ENCODE measurements at places on chromosomes 6 and 20. TPM values are rescaled to one million over a fixed set of nuclear protein-coding genes. Genes with fewer than 3 reads are reported as not detected.

DNA sequence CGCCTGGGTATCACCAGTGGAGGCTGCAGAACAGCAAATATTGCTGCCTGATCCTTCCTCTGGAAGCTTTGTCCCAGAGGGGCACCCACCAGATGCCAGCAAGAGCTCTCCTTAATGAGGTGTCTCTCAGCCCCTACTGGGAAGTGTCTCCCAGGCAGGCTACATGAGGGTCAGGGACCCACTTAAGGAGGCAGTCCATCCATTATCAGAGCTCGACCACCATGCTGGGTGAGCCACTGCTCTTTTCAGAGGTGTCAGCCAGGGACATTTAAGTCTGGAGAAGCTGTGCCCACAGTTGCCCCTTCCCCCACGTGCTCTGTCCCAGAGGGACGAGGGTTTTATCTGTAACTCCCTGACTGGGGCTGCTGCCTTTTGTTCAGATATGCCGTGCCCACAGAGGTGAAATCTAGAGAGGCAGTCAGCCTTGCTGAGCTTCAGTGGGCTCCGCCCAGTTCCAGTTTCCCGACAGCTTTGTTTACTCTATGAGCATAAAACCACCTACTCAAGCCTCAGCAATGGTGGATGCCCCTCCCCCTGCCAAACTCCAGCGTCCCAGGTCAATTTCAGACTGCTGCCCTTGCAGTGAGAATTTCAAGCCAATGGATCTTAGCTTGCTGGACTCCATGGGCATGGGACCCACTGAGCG, 25.9 kb upstream of the AIG1 start:
- no peak for DNase-seq

- DNase-seq = no peak
Observed at GRCh38 chr6:159252955-159253508, 83.8 kb downstream of the FNDC1 start.

DNA sequence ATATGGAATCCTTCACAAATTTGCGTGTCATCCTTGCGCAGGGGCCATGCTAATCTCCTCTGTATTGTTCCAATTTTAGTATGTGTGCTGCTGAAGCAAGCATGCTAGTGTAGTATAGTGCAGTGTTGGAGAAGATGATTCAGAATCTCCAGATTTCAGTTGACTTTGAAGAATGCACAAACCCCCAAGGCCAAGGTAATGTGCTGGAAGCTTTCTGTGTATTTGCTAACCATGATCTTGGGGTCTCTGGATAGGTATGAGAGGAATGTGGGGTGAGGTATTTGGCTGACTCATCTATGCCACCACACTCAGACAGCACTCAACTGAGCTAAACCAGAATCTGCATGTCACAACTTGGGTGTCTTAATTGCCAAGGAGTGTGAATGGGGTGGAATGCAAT, 42.6 kb upstream of the DEK start:
- no peak for DNase-seq

The SIRPA gene
- 10.2 TPM for total RNA-seq

- no peak for DNase-seq
Observed at GRCh38 chr6:16163066-16163465, 34.2 kb downstream of the MYLIP start.

- DNase-seq = no peak
Observed at GRCh38 chr6:11711984-11712711, 66.5 kb downstream of the ADTRP start.

DNA sequence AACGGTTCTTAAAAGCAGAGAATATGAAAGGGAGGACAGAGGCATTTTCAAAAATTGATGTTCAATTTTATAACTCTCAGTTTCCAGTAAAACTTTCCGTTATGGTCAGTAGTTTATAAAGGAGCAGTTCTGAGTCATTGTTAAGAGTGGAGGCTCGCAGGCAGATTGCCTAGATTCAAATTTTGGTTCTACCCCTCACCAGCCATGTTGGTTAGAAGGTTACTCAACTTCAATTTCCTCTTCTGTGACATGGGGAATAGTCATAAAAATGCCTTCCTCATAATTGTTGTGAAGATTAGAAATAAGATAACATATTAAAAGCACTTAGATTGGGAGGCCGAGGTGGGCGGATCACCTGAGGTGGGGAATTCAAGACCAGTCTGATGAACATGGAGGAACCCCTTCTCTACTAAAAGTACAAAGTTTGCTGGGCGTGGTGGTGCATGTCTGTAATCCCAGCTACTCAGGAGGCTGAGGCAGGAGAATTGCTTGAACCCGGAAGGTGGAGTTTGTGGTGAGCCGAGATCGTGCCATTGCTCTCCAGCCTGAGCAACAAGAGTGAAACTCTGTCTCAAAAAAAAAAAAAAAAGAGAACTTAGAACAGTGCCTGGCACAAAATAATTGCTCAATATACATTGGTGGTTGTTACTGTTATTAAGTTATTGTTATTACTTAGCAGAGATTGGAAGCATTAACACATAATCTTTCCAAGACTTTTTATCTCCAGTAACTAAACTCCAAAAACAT, 348.9 kb downstream of the NRN1 start:
- DNase-seq = no peak

- no peak for DNase-seq
Observed at GRCh38 chr6:24710519-24711303, 8.2 kb downstream of the C6orf62 start.

GRCh38 chr6:20463396-20463795, 61.7 kb downstream of the E2F3 start:
- no peak for DNase-seq

DNA sequence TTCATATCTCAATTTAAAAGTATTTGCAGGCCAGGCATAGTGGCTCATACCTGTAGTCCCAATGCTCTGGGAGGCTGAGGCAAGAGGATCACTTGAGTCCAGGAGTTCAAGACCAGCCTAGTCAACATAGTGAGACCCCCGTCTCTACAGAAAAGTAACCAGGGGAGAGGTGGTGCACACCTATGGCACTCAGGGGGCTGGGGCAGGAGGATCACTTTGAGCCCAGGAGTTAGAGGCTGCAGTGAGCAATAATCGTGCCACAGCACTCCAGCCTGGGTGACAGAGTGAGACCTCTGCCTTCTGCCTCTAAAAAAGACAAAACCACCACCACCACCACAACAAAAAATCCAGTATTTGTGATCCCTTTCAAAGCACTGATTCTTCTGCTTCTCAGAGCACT, 185.5 kb upstream of the QKI start:
- no peak for DNase-seq

DNA sequence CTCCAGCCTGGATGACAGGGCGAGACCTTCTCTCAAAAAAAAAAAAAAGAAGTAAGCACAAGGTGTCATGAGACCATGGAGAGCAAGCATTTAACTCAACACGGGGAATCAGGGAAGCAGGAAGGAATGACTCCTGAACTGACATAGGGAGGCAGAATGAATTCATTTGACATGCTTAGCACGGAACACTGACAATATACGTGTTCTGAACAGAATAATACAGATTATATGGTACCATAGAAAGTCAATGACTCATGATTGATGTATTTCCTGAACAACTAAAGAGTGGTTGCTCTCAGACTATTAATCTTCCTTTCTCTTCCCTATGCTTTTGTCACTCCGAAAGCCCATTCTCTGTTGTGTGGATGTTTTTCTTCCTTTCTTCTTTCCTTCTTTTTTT, 20.7 kb upstream of the ASIP start:
- no peak for DNase-seq

- DNase-seq = no peak
Observed at GRCh38 chr20:31830406-31830981, 11.3 kb downstream of the MYLK2 start.

- DNase-seq = no peak
Observed at GRCh38 chr6:149063468-149063867, 254.0 kb upstream of the TAB2 start.

DNA sequence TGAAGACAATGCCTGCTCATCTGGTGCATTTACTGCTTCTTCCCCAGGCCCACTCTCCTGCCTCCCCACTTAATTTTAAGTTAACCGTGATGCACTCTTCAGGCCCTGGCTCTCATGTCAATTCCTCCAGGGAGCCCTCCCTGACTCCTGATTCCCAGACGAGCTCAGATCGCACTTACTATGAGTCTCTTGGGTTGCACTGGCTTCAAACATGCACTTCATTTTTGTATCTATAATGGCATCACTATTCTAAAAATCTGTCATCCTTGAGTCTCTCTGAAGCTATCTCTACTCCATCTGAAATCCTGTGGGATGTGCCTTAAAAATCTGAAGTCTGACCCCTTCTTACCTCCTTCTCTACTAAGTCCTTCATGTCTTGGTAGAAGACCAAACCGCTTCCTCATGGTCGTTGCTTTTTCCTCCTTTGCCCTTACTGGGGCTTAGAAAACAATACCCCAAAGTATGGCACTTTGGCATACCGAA, 24.7 kb downstream of the COX4I2 start:
- DNase-seq = no peak

DNA sequence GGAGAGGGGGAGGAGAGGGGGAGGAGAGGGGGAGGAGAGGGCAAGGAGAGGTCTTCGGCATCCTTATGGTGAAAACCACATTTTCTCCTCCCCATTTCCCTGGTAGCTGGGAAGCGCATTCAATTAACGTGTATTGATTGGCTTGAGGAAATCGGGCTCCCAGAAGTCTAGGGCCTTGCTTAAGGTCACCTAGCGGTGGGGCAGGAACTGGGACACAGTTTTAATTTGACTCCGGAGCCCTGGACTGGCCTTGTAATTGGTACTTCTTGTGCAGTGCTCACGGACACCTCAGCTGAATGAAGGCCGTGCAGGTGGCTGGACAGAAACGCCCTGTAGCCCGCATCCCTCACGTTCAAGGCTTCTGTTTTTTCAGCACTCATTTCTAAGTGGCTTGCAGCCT, 42.8 kb downstream of the CTCFL start:
- DNase-seq = peak; percentile 16

GRCh38 chr20:59428441-59429205, 128.2 kb downstream of the EDN3 start:
- no peak for DNase-seq

The C6orf58 gene
- not detected for total RNA-seq

DNA sequence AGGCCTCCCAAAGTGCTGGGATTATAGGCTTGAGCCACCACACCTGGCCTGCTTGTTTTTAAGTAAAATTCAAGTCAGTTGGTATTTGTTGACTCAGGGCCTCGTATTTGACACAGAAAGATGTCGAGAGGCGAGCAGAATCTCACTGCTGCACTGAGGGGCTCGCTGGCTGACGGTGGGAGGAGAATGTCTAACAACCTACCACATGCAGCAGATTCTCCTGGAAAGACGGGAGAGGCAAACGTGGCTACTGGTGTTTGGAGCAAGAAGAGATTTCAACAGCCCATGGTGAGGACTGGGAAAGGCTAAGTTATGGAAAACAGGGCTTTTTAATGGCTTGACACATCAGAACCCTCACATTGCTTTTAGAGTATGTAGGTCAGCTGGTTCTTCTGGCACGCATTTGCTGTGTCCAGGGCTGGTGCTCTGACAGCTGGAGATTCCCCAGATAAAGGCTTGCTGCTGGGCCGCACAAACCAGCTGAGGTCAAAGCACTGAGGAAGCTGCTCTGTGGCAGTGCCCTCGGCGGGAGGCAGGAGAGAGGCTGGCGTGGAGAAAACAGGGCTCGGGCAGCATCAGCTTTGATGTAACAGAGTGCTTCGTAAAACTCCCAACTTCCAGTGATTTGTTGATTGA, 84.2 kb upstream of the FRMD1 start:
- no peak for DNase-seq

GRCh38 chr6:71393471-71393870, 104.9 kb downstream of the OGFRL1 start:
- DNase-seq = no peak

- no peak for DNase-seq
Observed at GRCh38 chr20:10513931-10514575, 78.9 kb downstream of the SLX4IP start.

The CRIP3 gene
- total RNA-seq = 42.2 TPM

DNA sequence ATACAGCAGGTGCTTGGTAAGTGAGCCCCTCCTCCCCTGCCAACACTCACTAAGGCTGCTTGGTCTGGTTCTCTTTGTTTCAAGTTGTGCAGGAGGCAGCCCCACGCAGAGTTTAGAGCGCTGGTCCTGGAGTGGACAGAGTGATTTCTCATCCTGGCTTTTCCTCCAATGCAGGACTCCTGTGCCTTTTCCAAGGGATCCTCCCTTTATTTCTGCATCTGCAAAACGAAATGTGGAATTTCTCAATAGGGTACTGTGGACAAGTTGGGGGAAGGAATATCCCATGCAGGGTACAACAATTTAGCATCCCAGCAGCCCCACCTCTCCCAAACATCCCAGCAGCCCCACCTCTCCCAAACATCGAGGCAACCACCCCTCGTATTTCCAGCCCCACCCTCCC, 30.6 kb upstream of the CCDC167 start:
- no peak for DNase-seq

GRCh38 chr20:36726168-36726567, 19.7 kb downstream of the NDRG3 start:
- no peak for DNase-seq

GRCh38 chr6:142469220-142469619, 167.4 kb downstream of the ADGRG6 start:
- DNase-seq = no peak

DNA sequence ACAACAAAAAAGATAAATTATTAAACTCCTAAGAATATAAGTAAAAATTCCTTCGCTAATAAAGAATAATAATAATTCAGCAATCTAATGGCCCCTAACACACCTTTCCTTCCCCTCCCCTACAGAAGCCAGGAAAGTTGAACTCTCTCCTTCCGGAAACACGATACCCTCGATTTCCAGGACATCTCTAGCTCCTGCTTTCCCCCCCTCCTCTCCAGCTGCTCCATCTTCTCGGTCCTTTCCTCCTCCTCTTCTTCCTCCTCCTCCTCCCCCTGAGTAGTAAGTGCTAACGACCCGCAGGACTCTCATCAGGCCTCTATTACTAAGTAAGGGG, 603 bp downstream of the TASP1 start:
- DNase-seq = no peak

- DNase-seq = no peak
Observed at GRCh38 chr6:137550535-137550934, 56.3 kb upstream of the OLIG3 start.

DNA sequence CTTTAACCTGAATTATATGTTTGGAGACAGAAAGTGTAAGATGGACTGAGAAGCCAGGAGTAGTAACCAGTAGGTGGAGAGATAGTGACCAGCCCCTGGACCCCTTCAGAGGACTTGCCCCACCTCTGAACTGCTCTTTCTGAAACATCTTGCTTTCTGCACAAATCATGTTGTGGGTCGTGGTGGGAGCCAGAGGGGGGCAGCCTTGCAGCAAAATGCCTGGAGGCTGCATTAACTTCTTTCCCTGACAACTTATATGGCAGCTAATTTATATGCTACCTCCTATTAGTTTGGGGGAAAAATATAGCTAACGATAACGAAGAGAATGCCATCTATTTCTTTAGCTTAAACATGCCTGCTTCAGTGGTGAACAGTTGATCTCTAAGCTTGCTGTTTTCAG, 859.8 kb downstream of the MAFB start:
- DNase-seq = no peak

GRCh38 chr20:57960803-57961575, 251.2 kb upstream of the PMEPA1 start:
- no peak for DNase-seq

GRCh38 chr6:110688661-110689268, 126.5 kb downstream of the CDK19 start:
- no peak for DNase-seq

DNA sequence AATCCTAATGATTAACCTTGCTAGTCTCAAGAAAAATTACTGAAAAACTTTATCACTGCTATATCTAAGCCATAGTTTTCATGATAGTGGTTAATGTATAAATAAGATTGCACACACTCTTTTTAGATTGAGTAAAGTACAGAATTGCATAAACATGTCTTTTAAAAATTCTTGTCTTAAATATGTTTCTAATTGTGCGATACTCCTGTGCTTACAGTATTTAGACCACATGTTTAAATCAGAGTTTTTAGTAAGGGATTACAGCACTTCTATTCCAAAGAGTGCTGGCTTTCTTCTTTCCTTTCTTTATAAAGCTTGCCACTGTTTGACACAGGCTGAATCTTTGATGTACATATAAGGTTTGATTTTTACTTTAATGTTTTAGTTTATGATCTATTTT, 36.8 kb upstream of the RGS17 start:
- no peak for DNase-seq

All from activated B cell treated with CpG ODN at 0.5 μM for 24 hours (primary cell).